Progenitor cell of endocrine pancreas (in vitro differentiated cells): ENCODE measurements at places on chromosomes 7 and 10. TPM values are rescaled to one million over a fixed set of nuclear protein-coding genes. Genes with fewer than 3 reads are reported as not detected.
A peak's percentile ranks its signal among the peaks of the same experiment; 100 is the strongest.

- no peaks in the 10 kb centered on the region for H3K4me1 ChIP-seq
- no peaks in the 10 kb centered on the region for H3K27me3 ChIP-seq
These were observed 43.8 kb upstream of the RABGEF1 start for GRCh38 chr7:66696774-66697191.

Gene NAPEPLD
- total RNA-seq, result 17.4 and 18.2 TPM in 2 replicates

DNA sequence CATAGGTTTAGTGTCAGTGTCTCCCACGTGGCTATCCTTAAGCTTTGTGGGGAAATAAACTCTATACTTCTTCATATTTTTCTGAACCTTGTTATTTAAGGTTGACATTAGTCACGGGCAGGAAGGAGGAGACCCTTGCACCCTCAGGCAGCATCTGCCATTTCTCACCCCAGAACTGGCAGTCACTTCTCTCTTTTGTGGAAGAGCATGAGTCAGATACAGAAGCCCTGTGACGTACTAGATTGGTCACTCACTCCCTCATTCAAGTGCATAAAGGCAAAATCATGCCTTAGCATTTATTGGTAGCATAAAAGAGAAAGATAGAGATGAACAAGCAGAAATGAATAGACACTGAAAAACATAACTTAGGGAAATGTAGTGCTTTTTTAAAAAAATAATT lies 206.0 kb upstream of the MDFIC start:
- H3K36me3 ChIP-seq, result no peaks in the 10 kb centered on the region
- no peak overlapping the region for H3K4me3 ChIP-seq
- H3K4me1 ChIP-seq, result peaks cover 4% of the 10 kb centered on the region
- no peaks in the 10 kb centered on the region for H3K27me3 ChIP-seq
- no peak overlapping the region for H3K27ac ChIP-seq
- no peak for DNase-seq

- no peaks in the 10 kb centered on the region for H3K27me3 ChIP-seq
- no peak for DNase-seq
- no peak overlapping the region for H3K27ac ChIP-seq
- no peak overlapping the region for H3K4me3 ChIP-seq
- peaks cover 6% of the 10 kb centered on the region for H3K4me1 ChIP-seq
These were observed 93.6 kb downstream of the MAGI2 start for GRCh38 chr7:79359827-79360226.

Gene POU6F2
- total RNA-seq, result 4.4 and 5.6 TPM in 2 replicates

- H3K36me3 ChIP-seq, result no peaks in the 10 kb centered on the region
- no peaks in the 10 kb centered on the region for H3K4me1 ChIP-seq
- no peak overlapping the region for H3K4me3 ChIP-seq
- no peak for DNase-seq
These were observed 23.3 kb downstream of the PODXL start for GRCh38 chr7:131533151-131533559.

Gene SMKR1
- total RNA-seq, result 1.7 and 2.3 TPM in 2 replicates

DNA sequence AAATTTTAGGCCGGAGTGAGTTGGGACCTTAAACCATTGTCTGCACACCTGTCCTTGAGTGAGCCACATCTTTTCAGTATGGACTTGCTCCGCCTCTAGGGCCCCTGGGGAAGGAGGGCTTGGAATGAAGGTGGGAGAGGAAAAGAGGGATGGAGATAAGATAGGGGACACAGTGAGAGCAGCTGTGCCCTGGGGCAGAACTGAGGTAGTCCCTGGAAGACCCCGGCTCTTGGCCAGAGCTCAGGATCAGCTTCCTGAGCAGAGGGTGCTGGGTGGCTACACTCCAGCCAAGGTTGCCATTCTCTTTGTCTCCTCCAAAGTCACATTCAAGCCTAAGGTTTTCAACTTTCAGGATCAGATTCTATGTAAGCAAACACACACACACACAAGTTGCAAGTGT lies 82.0 kb downstream of the MKI67 start:
- no peak for DNase-seq
- peaks cover 10% of the 10 kb centered on the region for H3K4me1 ChIP-seq
- H3K36me3 ChIP-seq, result no peaks in the 10 kb centered on the region
- H3K27me3 ChIP-seq, result peaks cover 11% of the 10 kb centered on the region
- no peak overlapping the region for H3K27ac ChIP-seq

Gene PAX2
- total RNA-seq, result not detected in 2 replicates

GRCh38 chr7:148304083-148304335 lies 286.6 kb upstream of the C7orf33 start:
- no peaks in the 10 kb centered on the region for H3K36me3 ChIP-seq
- peaks cover 22% of the 10 kb centered on the region for H3K27me3 ChIP-seq
- no peak for DNase-seq

DNA sequence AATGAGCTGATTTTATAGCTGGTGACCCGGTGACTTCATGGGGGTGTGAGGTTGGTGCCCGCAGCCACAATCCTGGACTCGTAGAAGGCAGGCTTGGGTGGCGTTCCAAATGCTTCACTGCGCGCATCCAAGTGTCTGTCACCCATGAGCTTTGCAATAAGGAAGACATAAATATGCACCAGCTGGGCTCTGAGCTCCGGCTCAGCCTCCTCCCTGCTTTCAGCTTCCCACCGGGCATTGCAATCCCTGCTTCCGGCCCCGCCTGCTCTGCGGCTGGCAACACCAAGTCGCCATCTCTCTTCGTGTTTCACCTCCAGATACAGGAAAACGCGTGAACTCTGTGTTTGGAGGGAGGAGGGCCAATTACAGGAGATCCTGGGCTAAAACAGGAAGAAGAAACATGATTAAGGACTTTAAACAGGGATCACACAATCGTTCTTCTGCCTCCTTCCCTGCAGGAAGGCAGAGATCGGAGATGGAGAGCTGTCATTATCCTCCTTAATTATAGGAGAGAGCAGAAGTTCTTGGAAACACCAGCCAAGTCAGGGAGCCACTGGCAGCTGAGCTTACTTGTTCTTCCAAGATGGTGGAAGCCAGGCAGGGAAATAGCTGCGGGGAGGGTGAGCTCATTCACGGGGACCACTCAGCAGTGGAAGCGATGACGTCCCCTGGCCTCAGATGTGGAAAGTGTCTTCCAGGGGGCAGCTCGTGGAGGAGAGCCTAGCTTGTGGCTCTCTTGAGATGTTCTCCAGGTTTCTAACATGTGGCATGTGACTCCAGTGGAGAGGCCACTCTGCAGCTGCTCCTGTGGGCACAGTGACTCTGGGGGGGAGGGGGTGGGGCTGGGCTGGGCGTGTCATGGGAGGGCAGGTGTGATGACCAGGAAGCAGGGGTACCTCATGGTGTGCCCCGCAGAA lies 134.9 kb downstream of the CAMK1D start:
- H3K4me1 ChIP-seq, result peaks cover 11% of the 10 kb centered on the region
- no peak overlapping the region for H3K27ac ChIP-seq
- no peak overlapping the region for H3K4me3 ChIP-seq
- peaks cover 2% of the 10 kb centered on the region for H3K36me3 ChIP-seq

DNA sequence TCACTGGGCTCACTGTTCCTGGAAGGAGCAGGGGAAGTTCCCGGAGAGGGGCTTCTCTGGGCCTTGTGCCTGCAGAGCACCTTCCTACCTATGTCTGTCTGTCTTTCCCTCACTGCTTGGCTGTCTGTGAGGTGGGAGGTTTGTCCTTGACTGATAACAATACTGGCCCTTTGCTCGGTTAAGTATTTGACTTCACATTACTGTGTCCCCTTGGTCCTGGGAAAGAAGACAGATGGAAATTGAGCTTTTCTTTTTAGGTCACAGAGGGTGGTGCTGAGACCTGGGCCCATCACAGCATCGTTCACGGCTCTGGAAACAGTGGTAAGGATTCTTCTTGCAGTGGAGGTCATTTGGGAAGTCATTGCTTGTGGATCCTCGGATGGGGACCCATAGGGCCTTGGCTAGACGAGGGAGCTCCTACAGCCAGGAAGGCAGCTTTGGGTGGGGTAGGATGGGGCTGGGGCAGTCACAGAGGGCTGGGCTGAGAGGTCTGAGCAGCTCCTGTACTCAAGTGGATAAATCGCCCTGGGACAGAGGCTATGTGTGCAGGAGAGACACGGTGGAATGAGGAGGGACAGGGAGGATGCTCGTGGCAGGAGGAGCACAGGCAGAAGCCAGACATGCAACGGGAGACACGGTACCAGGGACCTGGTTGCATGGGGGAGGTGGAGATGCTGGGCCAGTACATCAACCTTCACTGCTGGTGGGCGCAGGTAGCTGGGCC lies 450.2 kb downstream of the PLXNA4 start:
- H3K4me3 ChIP-seq, result no peak overlapping the region
- H3K27me3 ChIP-seq, result peaks cover 23% of the 10 kb centered on the region

- peaks cover 82% of the 10 kb centered on the region for H3K27me3 ChIP-seq
- H3K4me3 ChIP-seq, result no peak overlapping the region
- DNase-seq, result no peak
These were observed 4.2 kb upstream of the NKX1-2 start for GRCh38 chr10:124453960-124454610.

DNA sequence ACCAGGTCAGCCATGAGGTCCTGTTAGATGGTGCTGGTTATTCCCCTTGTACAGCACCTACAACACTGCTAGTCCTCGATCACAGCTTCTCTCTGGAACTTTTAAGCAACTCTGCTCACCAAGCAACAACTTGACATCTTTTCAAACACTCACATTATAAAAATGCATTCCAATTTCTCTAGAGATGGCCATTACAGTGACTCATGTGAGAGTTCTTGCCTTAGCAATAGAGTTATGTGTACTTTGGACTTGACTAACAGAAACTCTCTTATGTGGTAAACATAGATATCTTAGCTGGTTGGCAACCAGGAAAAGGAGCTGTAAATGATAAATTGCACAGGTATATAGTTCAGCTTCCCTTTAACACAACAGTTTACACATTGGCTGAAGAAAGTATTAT lies 122.2 kb downstream of the PDE1C start:
- no peak overlapping the region for H3K4me3 ChIP-seq
- no peaks in the 10 kb centered on the region for H3K27me3 ChIP-seq
- peaks cover 15% of the 10 kb centered on the region for H3K4me1 ChIP-seq
- no peak for DNase-seq
- peaks cover 14% of the 10 kb centered on the region for H3K36me3 ChIP-seq

DNA sequence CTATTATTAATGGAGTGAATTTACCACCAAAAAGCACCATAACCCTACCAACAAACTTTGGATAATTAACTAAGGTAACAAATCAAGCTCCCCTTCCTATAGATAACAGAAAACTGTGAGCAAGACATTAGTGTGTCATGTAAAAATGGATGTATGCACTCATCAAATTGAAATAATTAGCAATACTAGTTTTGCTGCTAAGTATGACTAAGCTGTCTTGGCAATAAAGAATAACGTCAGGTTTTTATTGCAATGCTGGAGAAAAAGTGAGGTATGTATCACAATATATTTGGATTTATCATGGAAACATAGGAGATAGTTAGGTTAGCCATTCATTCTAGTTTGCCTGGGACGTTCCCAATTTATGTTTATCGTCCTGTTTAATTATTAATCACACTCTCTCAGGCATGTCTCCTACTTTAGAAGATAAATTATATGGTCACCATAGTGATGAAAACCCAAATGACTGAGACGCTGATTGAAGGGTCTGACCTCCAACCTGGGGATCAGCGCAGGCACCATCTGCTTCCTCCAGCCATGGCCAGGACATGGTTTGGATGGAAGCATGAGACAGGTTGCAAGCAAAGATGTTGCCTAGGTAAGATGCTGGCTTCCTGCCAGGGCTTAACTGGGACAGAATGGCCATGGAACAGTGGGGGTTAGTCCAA lies 125.6 kb downstream of the FANK1 start:
- H3K4me1 ChIP-seq, result peaks cover 39% of the 10 kb centered on the region
- H3K27ac ChIP-seq, result no peak overlapping the region
- no peaks in the 10 kb centered on the region for H3K27me3 ChIP-seq
- DNase-seq, result no peak
- peak overlapping the region; percentile 14 for H3K4me3 ChIP-seq

DNA sequence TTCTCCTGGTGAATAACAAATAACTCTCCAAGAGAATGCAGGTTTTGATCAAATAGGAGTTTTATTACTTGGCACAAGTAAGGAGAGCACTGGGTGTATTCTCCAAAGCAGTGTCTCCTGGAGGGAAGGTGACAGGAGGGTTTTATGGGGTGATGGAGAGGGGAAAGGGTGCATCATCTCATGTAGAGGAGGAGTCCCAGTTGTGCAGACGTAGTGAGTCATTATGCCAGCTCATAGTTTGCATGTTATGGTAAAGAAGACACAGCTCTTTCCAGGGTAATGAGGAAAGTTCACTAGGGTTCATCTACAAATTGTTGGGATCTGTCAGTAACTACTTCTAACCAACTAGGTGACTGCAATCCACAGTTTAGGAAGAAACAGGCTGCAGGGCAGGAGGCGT lies 347.9 kb upstream of the MEOX2 start:
- H3K4me3 ChIP-seq, result no peak overlapping the region
- H3K27me3 ChIP-seq, result no peaks in the 10 kb centered on the region

GRCh38 chr7:40151504-40151903 lies 16.7 kb downstream of the SUGCT start:
- no peak for DNase-seq
- no peaks in the 10 kb centered on the region for H3K36me3 ChIP-seq
- peaks cover 2% of the 10 kb centered on the region for H3K4me1 ChIP-seq
- H3K4me3 ChIP-seq, result no peak overlapping the region
